Upper lobe of right lung (tissue), 1 donor: ENCODE measurements at places on chromosomes 1 and 21. TPM values are rescaled to one million over a fixed set of nuclear protein-coding genes. Genes with fewer than 3 reads are reported as not detected.
A peak's percentile ranks its signal among the peaks of the same experiment; 100 is the strongest.

The ALPL gene
- 164 TPM for total RNA-seq

The C1orf216 gene
- total RNA-seq: 13.9 TPM

The PTPRF gene
- total RNA-seq: 199 TPM

The RNASEL gene
- total RNA-seq: 12.8 TPM

The HJV gene
- total RNA-seq: not detected

The ADSS2 gene
- 34.2 TPM for total RNA-seq

The TNNI3K gene
- 1.3 TPM for total RNA-seq

DNA sequence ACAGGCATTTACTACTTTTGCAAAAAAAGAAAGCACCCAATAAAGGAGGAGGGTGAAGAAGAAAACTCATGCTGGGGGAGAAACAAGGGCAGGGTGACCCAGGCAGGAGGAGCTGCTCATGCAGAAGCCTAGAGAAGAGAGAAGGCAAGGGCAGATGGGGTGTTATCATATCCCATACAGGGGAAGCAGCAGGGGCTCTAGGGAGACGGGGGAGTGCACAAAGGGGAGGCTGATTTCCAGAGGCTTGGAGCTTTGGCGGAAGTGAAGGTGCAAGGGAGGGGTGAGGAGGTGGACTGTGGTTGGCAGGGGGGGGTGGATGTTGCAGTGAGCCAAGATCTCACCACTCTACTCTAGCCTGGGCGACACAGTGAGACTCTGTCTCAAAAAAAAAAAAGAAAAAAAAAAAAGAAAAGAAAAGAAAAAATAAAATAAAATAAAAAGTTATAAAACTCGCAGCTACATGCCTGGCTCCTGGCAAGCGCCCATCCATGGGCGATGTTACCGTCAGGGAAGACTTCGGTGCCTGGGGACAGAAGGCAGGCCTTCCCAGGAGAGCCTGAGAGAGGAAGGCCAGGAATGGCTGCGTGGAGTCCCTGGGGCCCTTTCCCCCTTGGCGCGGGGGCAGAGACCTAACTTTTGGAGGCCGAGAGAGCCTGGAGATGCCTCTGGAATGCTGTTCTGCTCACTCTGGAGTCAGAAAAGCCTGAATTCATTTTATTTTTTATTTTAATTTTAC, 3.3 kb upstream of the FCN3 start:
- no peak for DNase-seq

DNA sequence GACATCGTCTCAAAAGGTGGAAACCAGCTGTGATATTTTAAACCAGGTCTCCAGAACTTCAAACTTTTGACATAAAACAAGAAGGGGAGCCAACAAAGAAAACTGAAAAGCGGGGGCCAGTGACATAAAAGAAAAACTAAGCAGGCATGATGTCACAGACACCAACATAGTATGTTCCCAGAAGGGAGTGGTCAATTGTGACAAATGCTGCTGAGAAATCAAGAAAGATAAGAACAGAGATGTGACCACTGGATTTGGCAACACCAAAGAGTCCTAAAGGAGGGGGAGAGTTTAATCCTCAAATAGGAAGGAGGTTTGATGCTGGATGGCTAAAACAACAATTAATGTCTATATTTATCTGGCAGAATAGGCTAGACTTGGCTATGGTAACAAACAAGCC, 2.3 kb upstream of the RNF19B start:
- no peak for DNase-seq

DNA sequence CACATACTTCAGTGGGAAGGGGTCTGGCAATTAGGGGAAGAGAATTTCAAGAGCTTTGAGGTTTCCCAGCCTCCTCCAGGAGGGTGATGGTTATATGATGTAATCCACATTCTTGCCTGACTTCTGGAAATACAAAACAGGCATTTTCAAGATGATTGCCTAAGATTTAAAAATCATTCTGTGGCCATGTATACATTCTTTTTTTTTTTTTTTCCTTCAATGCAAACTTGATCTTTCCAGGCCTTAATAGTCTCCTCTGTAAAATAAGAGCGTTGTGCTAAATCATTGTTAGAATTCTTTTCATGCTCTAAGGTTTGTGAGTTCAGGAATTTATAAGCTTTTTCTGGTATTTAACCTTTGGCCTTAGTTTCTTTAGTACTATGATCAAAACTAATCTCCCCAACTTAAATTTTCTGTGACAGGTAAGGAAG, 192.3 kb upstream of the HMCN1 start:
- no peak for DNase-seq

- no peak for DNase-seq
Measured at GRCh38 chr1:155127967-155128754, 485 bp downstream of the EFNA1 start.

- no peak for DNase-seq
Measured at GRCh38 chr21:40566486-40566885, 280.5 kb downstream of the DSCAM start.

GRCh38 chr1:172609528-172609927, 49.4 kb upstream of the FASLG start:
- no peak for DNase-seq

DNA sequence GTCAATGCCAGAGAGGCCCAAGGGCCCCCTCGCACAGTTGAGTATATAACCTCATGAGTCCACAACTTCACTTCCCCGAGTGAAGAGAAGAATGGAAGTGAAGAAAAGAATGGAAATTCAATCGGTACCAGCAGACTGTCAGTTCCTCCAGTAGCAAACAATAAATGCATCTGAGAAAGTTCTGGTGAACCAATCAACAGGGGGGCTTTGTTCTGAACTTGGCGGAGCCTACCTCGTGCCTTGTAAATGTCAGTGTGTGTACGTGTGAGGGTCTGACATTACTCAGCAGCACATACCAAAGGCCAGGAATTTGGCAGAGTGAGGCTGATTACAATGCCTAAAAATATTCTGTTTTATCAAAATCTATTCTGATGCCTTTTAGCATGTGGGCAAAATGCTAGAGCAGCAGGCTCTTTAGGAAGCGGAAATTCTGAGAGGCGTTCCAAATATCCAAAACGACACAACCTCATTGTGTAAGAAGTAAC, 238.5 kb downstream of the LTN1 start:
- no peak for DNase-seq

DNA sequence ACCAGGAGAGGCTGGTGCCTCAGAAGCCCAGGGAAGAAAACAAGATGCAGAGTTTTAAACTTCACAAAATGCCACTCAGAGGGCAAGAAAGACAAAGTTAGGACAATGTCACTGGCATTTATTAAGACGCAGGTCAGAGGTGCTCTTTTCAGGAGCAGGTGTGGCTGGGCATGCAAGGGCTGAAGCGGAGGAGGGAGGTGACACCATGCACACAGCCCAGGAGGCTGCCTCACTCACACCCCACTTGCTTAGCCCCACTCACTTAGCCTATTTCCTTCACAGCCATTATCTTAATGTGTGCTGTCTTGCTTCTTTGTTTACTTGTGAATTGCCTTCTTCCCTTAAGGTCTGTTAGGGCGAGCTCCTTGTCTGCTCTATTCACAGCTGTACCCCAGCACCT, 17.2 kb downstream of the HIVEP3 start:
- no peak for DNase-seq

DNA sequence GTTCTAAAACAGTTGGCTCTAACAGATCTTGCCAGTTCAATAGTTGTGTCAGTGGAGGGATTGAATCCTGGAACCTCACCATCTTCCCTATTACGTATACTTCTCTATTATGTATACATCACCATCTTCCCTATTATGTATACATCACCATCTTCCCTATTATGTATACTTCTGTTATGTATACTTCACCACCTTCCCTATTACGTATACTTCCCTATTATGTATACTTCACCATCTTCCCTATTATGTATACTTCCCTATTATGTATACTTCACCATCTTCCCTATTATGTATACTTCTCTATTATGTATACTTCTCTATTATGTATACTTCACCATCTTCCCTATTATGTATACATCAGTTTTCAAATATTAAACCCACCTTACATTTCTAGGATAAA, 34.4 kb upstream of the HP1BP3 start:
- DNase-seq: no peak

GRCh38 chr1:32937061-32937460, 27.5 kb downstream of the RNF19B start:
- DNase-seq: no peak

DNA sequence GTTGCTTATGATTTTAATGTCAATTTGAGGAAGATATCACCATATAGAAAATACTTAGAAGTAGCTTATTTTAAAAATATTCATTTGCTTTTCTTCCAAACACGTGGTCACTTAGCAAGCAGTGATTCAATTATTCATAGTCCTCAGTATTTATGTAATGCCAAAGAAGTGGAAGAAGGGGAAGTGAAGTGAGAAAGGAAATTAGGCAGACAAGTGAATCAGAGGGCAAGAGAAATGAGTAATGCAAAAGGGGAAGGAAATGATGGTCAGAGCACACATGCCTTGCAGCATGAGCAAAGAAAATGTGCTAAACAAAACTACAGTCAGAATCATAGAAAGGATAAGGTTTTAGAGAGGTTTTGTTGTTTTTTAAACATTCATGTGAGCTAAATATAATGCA, 31.8 kb downstream of the SDCCAG8 start:
- DNase-seq: no peak

- DNase-seq: no peak
Measured at GRCh38 chr1:158016651-158017335, 23.3 kb downstream of the KIRREL1 start.

- DNase-seq: no peak
Measured at GRCh38 chr1:188689542-188689941, 1788.1 kb downstream of the BRINP3 start.

- DNase-seq: peak; percentile 74
Measured at GRCh38 chr1:179228783-179229213, 679 bp downstream of the ABL2 start.

GRCh38 chr1:51663105-51663504, 46.2 kb downstream of the OSBPL9 start:
- DNase-seq: no peak

DNA sequence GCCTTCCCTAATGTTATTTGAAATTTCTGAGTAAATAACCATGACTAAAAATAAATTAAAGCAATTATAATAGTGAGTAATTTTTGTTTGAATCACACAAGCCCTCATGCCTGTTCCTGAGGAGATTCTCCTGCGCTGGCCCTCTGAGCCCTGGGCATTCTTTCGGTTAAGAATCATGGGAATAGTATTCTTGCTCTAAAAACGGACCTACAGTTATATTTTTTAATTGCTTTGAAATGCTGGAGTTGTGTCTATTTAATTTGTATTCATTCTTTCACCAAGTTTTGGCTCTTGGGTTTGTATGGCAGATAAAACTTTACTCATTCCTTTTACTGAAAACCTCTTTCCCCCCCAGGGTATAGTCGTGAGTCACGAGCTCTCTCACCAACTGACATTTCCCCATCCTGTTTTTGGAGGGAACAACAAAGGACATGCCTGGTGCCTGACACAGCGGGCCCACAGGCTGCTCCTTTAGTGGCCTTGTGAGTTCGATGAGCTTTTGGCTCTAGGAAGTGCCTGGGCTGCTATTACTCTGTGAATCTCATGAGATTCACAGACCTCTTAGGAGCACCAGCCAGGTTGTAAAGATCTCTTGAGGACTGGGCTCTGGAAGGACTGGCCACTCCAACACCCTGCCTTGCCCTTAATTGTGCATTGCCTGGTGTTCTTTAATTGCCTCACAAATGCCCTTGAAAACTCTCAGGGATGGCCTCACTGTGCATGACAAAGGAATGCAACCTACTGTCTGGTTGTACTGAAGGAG, 58.6 kb downstream of the DDR2 start:
- no peak for DNase-seq

DNA sequence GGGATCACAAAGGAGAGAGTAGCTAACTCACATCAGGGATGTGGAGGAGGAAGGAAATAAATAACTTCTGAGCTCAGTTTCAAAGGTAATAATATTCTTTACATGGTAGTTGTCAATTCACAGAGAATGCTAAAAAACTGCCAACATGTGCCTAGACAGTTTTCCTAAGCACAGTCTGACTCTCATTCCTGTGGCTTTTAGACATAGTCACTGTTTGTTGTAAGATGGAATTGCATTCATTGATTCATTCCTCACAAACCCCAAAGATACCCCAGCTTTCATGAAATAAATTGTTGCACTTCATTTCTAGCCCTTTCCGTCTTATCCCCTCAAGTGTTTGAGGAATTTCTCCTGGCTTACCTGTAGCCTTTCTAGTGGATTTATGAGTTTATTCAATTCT, 263.9 kb downstream of the NTNG1 start:
- DNase-seq: no peak

GRCh38 chr1:212977781-212978645, 27.7 kb downstream of the VASH2 start:
- DNase-seq: no peak

DNA sequence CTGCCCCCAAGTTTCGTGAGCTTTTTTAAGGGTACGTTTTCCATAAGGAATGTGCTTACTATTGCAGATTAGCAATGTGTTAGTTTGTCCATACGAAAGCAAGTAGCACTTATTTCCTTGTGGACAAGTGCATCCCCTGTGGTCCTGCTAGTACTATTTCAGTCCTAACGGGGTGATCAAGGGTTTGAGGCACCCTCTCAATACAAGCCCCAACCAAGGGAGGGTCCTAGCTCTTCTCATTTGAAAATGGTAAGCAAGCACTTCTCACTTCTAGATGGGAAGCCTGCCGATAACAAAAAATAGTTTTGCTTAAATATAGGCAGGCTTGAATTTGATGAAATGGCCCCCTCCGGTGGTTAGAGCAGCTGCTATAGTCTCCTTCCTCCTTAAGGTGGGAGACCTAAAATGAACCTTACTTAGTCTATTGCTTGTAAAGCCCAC, 64.0 kb upstream of the HMCN1 start:
- DNase-seq: no peak

DNA sequence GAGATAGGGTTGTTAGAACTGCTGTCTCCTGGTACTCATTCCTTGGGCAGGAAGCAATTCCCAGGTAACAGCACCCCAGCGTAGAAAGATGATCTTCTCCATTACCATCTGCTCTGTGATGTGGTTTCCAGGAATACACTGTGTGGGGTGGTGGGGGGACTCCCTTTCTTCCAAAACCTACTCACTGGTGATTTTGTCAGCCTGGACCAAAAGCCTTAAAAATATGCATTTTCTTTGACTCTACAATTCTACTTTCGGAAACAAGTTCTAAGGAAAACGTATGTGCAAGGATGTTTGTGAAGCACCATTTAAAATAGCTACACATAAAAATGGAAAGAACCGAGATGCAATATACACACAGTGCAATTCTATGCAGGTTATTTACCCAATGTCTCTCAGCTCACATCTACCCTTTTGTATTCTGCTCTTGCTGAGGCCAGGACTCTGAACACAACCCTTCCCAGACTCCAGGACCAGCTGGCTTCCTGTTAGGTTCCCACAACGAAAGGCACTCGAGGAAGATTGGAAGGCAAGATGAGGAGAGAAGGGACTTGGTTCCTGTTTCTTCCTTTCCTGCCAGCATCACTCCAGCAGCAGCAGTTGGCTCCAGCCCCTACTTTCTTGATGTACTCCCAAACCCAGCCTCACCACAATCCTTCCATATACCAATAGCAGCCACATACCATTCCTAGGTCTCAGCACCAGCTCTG, 33.0 kb upstream of the GJB5 start:
- no peak for DNase-seq

GRCh38 chr1:43861337-43861736, 72.3 kb upstream of the ARTN start:
- DNase-seq: no peak

DNA sequence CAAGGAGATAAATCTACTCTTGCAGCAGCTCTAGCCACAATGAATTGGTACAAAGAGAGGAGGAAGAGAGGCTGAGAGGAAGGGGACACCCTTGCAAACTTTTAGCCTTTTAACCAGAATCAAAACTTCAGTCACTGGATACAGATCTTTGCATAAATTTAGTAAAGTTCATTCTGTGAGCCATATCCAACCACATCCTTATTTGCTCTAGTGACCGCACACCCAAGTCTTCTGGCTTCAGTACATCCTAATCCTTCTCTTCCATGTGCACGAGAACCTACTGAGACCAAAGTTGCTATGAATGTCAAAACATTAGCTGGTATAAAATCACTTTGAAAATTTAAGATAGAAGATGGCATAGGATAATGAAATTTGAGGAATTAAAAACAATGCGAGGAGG, 21.9 kb upstream of the PLD5 start:
- no peak for DNase-seq
